Liver (tissue), 10 donors: ENCODE measurements at places on chromosomes 2 and 18. TPM values are rescaled to one million over a fixed set of nuclear protein-coding genes. Genes with fewer than 3 reads are reported as not detected.

- DNase-seq: no peak
Measured at GRCh38 chr2:117562654-117563053, 251.8 kb upstream of the DDX18 start.

PROM2 gene
- 1.1 TPM for total RNA-seq

TMEM178A gene
- total RNA-seq: 0.42 TPM

ESPNL gene
- total RNA-seq: 0.42 TPM

ELOA2 gene
- not detected for total RNA-seq

DNA sequence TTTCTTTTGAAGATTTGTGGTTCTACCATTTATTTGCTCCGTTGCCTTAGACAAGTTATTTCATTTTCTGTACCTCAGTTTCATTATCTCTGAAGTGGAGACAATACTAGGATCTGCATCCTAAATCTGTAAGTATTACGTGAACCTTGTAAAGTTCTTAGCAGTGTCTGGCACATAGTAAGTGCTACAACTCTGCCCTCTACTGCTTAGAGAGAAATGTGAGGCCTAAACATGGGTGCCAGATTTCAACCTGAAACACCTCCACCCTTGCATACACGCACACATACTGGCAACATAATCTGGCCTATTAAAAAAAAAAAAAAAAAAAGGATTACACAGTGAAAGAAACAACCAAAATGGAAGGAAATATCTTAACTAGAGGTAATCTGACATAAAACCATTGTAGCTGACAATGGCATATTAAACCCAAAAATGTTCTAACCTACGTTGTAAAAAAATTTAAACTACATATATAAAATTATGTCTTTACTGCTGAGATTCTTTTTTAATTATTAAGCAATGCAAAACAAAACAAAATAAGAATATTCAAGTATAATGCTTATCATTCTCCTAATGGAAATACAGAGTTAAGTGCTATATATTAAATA, 132.6 kb downstream of the MAP2 start:
- DNase-seq: no peak

DNA sequence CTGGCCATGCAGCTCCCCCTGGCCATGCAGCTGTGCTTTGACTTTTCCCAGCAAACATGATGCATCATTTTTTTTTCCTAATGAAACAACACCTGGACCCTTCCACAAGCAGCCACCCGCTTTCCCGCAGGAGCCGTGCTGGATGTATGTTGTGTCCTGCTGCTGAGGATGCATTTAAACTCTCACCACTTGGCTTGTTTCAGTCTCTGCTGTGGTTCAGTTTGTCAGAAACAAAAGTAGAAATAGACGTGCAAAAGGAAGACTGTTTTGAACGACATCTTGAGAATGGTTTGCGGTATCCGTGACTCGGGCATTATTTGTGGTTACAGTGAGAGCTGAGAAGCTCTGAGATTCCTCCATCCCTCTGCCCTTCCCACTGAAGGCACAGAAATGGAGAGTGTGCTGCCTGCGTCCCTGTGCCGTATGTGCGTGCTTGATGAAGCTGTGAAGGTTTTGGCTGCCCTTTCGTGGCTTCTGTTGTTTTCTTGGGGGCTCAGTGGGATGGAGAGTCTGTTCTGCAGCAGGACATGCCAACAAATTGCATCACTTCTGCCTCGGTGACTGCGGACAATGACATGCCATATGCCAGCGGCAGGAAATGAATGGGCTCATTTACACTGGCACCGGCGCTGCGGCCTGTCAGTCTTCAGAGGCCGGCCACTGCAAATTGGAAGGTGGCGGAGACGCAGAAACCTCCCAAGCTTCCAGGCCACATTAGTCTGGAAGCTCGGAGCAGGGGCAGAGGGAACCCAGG, 417.7 kb upstream of the SALL3 start:
- no peak for DNase-seq
